Occipital lobe (tissue), 3 donors: ENCODE measurements at places on chromosomes 2 and 18. TPM values are rescaled to one million over a fixed set of nuclear protein-coding genes. Genes with fewer than 3 reads are reported as not detected.

GRCh38 chr2:63734510-63734909 is 107.2 kb upstream of the UGP2 start:
- no peak for DNase-seq

GRCh38 chr2:105409717-105410116 is 10.9 kb upstream of the FHL2 start:
- DNase-seq, result peak; percentile 81

- DNase-seq, result no peak
These were observed 79.0 kb upstream of the ACAA2 start for GRCh38 chr18:49892148-49892924.

KCNK3 gene
- 3.6 TPM for total RNA-seq

TBR1 gene
- 53.7 TPM for total RNA-seq

GRCh38 chr2:241904011-241904718 is 34.6 kb downstream of the RTP5 start:
- DNase-seq, result no peak

LHCGR gene
- total RNA-seq, result 0.16 TPM

DNA sequence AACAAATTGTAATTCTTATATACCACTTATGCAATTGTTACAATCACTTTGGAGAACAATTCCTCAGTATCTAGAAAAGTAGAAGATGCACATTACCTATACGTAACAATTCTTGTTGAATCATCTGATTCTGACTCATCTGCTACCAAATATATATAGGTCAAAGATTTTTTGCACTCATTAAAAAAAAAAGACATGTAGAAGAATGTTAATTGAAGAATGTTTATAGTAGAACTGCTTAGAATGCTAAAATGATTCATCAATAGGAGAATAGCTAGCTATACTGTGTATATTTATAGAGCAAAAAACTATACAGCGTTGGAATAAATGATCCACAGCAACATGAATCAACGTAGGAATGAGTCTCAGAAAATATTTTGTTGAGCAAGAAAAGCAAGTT is 29.5 kb upstream of the STAT1 start:
- DNase-seq, result no peak

GRCh38 chr2:196801674-196802261 is 2.3 kb upstream of the GTF3C3 start:
- DNase-seq, result no peak

- no peak for DNase-seq
These were observed 181.5 kb upstream of the ACVR2A start for GRCh38 chr2:147663153-147663961.

OSGEPL1 gene
- 25.6 TPM for total RNA-seq

GRCh38 chr2:43391201-43391877 is 164.9 kb upstream of the ZFP36L2 start:
- no peak for DNase-seq
